ENCODE measurements at places on chromosomes 1 and 21.
A peak's percentile ranks its signal among the peaks of the same experiment; 100 is the strongest.

DNA sequence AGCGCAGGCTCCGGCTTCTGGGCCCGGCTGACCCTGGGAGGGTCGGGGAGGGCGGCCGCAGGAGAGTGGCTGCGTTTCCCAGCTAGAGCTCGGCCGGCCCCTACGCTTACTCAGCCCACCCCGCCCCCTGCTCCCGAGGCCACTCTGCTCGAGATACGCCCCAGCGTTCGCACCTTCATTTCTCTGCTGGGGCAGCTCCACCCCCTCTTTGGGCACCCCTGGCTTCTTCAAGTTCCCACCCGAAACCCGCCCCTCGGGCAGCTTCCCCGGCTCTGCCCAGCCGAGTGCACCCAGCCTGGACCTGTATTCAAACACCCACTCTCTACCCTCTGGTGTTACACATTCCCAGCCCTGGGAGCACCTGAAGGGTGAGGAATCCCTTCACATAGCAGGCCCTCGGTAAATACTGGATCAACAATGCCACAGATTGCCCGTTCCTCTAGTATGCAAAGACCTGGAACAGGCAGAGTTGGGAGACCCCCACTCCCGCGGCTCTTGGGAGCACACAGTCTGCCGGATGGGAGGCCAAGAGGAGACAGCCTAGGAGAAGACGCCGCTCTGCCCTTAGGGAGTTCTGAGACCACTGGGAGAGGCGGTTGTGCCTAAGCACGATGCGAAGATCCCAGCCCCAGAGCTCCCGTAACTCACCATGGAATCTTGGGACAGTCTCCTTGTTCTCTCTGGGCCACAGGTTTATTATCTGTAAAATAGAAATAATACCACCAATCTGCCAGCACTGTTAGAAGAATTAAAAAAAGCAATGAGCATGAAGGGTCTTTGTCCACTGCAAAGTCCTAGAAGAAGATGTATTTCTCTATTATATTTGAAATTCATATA, 566 bp upstream of the PAQR7 start:
- no peaks in the 10 kb centered on the region for H3K36me3 ChIP-seq
- no peak for DNase-seq
- H3K27me3 ChIP-seq: peaks cover 13% of the 10 kb centered on the region
- peak overlapping the region; percentile 70 for H3K27ac ChIP-seq
- H3K4me3 ChIP-seq: peak overlapping the region; percentile 83
- H3K4me1 ChIP-seq: no peaks in the 10 kb centered on the region

- peaks cover 2% of the 10 kb centered on the region for H3K36me3 ChIP-seq
- H3K4me1 ChIP-seq: peaks cover 35% of the 10 kb centered on the region
- H3K27me3 ChIP-seq: peaks cover 2% of the 10 kb centered on the region
- H3K27ac ChIP-seq: peak within 1 kb of the TSS; percentile 78
Measured at GRCh38 chr1:161020509-161021164, at the start of gene F11R. TSS of gene F11R (minus strand) at chr1:161021152. CDS start at chr1:161021073, 79 bp downstream.

- no peaks in the 10 kb centered on the region for H3K4me1 ChIP-seq
- DNase-seq: no peak
- no peak overlapping the region for H3K27ac ChIP-seq
- no peaks in the 10 kb centered on the region for H3K36me3 ChIP-seq
- no peak overlapping the region for H3K4me3 ChIP-seq
Measured at GRCh38 chr1:83931658-83932253, 67.2 kb downstream of the TTLL7 start.

DNA sequence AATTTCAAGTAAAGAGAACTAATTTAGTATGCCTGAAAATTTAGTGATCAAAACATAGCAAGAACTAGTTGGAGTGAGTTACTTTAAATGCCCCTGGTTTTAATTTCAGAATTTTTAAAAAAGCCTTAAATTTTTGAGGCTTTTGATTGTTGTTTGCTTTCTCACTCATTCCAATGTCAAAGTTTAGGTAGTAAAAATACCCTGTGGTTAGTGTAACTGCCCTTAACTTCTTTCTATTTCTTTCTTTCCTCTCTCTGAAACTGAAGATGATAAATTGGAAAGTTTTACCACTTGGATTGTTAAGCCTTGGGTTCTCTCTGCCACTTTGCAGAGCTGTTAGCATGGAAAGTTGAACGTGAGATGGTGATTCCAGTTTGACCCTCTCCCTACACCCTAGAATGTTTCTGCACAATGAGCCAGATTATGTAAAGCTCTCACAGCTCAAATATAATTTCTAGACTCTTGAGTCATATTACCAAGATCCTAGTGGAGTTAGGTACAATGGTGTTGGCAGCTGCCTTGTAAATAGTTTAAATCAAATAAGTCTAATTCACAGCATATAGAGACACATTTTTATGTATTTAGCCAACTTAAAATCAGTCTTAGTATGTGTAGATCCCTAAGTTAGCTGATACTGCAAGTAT, 192.4 kb upstream of the SGIP1 start:
- no peak for DNase-seq
- H3K4me1 ChIP-seq: peaks cover 80% of the 10 kb centered on the region
- no peaks in the 10 kb centered on the region for H3K27me3 ChIP-seq

DNA sequence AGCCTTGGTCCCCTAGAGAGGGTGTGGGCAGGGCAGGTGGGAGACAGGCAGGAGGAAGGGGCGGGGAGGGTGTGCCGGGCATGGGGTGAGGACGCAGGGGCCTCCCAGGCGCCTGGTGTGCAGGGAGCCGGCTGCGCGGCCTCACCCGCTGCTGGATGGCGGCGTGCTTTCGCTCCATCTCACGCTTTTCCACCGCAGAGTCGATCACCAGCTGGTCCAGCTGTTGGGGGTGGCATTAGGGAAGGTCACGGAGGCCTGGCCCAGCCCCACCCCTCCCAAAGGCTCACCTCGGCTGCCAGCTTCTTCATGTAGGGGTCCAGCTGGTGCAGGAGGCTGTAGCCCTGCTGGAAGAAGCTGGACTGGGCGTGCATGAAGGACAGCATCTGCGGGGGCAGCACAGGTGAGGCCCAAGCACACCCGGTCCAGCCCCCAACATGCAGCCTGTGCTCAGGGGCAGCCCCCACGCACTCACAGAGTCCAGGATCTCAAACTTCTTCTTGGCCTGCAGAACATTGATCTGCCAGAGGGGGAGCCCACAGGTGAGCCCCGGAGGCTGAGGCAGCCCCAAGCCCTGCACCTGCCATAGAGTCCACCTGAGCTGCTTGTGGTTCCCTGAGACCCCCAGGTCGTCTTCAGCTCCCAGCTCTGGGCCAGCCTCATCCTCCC, 7.9 kb downstream of the ACAP3 start:
- H3K36me3 ChIP-seq: no peaks in the 10 kb centered on the region
- H3K4me3 ChIP-seq: no peak overlapping the region
- DNase-seq: no peak
- H3K27me3 ChIP-seq: no peaks in the 10 kb centered on the region

- H3K4me3 ChIP-seq: no peak overlapping the region
- no peaks in the 10 kb centered on the region for H3K27me3 ChIP-seq
- no peak overlapping the region for H3K27ac ChIP-seq
- peaks cover 7% of the 10 kb centered on the region for H3K4me1 ChIP-seq
- H3K36me3 ChIP-seq: no peaks in the 10 kb centered on the region
- DNase-seq: no peak
Measured at GRCh38 chr1:9874412-9874811, 35.7 kb downstream of the CTNNBIP1 start.

- H3K27me3 ChIP-seq: no peaks in the 10 kb centered on the region
- peak overlapping the region; percentile 32 for H3K4me3 ChIP-seq
- H3K36me3 ChIP-seq: peaks cover 10% of the 10 kb centered on the region
- H3K4me1 ChIP-seq: peaks cover 72% of the 10 kb centered on the region
Measured at GRCh38 chr1:234970731-234971476, 157.7 kb downstream of the TOMM20 start.

DNA sequence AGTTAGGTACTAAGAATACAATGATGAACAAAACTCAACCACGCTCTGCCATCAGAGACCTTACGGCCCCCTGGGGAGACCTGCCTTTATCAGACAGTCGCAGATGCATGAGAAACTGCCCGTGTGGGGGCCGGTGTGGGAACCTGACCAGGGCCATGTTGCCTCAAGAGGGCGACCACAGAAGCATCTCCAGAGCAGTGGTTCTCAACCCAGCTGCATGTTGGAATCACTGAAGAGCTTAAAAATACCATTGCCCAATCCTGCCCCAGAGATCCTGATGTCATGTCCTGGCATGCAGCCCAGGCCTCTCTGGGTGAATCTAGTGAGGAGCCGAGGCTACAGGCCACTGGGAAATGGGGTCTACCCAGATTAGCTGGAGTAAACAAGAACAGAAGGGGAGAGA, 108.7 kb downstream of the PRDM2 start:
- H3K4me1 ChIP-seq: peaks cover 8% of the 10 kb centered on the region
- no peak overlapping the region for H3K27ac ChIP-seq
- no peaks in the 10 kb centered on the region for H3K36me3 ChIP-seq

GRCh38 chr21:45965084-45965809, 16.3 kb upstream of the COL6A1 start:
- no peak overlapping the region for H3K27ac ChIP-seq
- H3K4me3 ChIP-seq: no peak overlapping the region
- H3K36me3 ChIP-seq: no peaks in the 10 kb centered on the region
- no peak for DNase-seq
- H3K4me1 ChIP-seq: no peaks in the 10 kb centered on the region
- peaks cover 18% of the 10 kb centered on the region for H3K27me3 ChIP-seq

DNA sequence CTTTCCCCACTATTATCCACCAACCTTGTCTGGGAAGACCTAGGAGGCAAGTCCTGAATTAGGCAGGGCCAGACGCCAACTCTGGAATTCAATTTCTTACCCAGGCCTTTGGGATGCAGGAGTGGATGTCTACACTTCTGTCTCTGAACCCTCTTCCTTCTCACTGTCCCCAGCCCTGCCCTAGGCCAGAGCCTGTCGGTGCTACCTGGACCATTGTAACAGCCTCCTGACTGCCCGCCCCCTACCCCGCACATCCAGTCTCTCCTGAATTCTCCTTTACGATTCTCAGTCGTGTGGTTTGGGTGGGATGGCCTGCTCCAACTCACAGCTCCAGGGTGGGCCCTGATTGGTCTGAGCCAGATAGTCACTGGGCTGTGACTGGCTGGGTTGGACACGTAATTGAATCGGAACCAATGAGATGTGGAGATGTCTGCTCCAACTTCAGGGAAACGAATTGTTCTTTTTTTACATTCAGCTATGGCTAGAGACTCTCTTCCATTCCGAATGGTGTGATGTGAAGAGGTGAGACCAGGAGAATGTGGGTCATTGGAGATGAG, 304.6 kb downstream of the PTPRU start:
- H3K27me3 ChIP-seq: no peaks in the 10 kb centered on the region
- no peak for DNase-seq
- no peaks in the 10 kb centered on the region for H3K36me3 ChIP-seq
- no peaks in the 10 kb centered on the region for H3K4me1 ChIP-seq

GRCh38 chr1:19325368-19325957, 13.3 kb downstream of the SLC66A1 start:
- H3K27ac ChIP-seq: no peak overlapping the region
- no peak overlapping the region for H3K4me3 ChIP-seq
- H3K4me1 ChIP-seq: no peaks in the 10 kb centered on the region
- peaks cover 3% of the 10 kb centered on the region for H3K36me3 ChIP-seq

DNA sequence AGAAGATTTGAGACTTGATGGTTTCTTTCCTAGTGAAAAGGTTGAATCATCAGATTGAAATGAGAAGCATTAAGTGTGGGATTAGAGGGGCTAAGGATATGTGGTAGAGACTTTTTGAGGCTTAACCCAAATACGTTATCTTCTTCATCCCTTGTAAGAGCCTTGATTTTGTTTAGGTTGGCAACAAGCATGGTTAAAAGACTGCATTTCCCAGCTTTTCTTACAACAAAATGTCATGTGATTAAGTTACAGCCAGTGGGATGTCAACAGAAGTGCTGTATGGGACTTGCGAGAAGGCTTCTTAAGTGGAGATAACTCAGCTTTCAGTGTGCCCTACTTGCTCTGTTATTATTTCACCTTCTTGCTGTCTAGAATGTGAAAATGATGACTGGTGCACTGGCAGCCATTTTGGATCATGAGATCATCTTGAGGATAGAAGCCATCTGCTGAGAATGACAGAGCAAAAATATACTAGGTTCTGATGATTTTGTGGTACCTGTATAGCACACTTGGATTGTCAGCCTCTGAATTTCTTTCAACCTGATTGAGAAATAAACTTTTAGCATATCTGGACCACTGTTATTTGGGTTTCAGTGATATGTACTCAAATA, 41.3 kb upstream of the GNG12 start:
- H3K27me3 ChIP-seq: peaks cover 3% of the 10 kb centered on the region
- H3K27ac ChIP-seq: no peak overlapping the region
- H3K36me3 ChIP-seq: no peaks in the 10 kb centered on the region
- DNase-seq: no peak

DNA sequence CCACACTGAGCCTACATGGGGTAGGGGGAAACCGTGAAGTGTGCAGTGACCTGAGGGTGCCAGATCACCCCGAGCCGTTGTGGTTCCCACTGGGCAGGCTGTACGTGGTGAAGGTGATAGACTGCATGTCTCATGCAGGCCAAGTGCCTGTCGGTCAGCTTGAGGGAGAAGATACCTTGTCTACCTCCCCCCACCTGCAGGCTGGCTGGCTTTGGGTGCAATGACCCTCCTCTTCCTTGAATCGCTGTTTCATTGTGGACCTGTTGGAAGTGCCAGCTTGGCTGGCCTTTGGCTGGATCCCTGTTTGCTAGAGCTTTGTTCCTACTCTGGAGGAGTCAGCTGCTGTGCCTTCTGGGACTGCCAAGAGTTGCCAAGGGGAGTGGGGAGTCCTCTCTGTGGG, 92.5 kb downstream of the GALNT2 start:
- no peak overlapping the region for H3K27ac ChIP-seq
- H3K27me3 ChIP-seq: no peaks in the 10 kb centered on the region
- DNase-seq: no peak
- H3K36me3 ChIP-seq: no peaks in the 10 kb centered on the region
- no peak overlapping the region for H3K4me3 ChIP-seq

DNA sequence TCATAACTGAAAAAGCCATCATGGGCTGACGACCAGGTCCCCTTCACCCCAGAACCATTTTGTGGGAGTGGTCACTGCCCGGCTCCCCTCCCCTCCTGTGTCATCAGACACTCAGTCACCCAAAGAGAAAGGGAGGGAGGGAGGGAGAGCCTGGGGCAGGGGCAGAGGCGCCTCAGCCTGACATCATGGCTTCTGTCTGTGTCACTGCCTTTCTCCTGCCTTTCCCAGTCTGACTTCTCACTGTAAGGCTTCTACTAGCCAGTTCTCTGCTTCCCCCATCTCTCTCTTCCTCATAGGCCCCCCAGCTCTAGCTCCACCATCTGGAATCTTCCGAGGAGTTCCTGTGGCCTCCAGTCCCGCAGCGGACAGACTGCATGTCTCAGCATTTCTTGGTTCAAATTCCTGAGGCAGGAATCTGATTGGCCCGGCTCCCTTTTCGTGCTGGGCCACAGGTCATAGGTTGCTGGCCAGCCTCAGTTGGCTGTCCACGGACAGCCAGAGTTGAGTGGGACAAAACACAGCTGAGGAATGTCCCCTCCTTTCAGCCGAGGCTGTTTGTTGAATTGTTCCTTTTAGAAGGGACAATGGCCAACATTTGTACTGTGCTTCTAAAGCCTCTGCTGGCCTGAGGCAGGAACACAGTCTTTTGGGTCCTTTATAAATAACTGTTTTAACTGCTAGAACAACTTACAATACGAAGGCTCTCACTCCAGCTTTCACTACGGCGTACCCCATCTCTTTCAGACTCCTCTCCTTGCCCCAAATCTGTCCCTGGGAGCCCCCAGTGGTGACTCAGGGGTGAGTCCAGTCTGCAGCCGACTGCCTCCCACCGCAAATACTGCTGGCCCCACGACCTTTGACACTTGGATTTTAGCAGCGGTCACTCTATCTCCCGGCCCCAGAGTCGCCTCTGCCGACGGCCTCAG, 18.7 kb upstream of the KANK4 start:
- no peaks in the 10 kb centered on the region for H3K27me3 ChIP-seq
- no peaks in the 10 kb centered on the region for H3K36me3 ChIP-seq
- H3K4me1 ChIP-seq: no peaks in the 10 kb centered on the region
- H3K27ac ChIP-seq: no peak overlapping the region
